ENCODE measurements at places on chromosomes 5 and 9.

DNA sequence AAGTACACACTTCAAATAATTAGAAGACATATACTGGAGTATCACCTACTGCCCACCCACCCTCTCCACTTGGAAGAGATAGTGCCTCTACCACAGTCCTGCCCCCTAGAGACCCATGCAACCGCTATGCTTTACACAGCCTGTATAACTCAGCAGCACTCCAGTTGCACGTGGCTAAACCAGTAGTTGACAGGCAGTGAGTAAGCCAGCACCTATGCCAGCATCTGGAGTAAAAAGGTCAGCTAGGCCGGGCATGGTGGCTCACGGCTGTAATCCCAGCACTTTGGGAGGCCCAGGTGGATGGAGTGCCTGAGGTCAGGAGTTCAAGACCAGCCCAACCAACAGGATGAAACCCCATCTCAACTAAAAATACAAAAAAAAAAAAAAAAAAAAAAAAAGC is 356.4 kb downstream of the NR2F1-AS1 start:
- DNase-seq: no peak

GRCh38 chr9:136881691-136882108 is 4.6 kb upstream of the TRAF2 start:
- peak; percentile 23 for DNase-seq

DNA sequence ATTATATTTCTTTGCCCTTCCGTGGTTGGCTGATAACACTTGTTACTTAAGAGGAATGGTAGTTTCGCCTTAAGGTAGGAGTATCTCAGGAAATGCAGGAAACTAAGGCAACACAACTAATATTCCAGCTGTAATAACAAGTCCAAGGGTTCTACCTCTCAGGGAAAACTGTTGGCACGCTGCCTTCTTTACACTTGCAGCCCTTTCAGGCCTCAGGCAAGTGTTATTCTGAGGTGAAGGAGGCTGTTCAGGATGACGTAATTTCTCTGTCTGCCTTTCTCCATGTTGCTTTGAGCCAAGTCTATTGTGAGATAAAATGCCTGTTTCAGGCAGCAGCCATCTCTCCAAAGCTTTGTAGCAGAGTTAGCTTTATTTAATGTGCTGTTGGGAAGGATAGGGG is 38.0 kb downstream of the VCAN start:
- no peak for DNase-seq

- DNase-seq: peak; percentile 86
These were observed 3.1 kb downstream of the QRFP start for GRCh38 chr9:130893341-130894101.

GRCh38 chr9:129392093-129392541 is 214.1 kb upstream of the IER5L start:
- no peak for DNase-seq

GRCh38 chr5:148965511-148966265 is 97.2 kb downstream of the SH3TC2 start:
- no peak for DNase-seq

GRCh38 chr9:96009690-96010472 is 134.4 kb downstream of the ERCC6L2 start:
- no peak for DNase-seq

DNA sequence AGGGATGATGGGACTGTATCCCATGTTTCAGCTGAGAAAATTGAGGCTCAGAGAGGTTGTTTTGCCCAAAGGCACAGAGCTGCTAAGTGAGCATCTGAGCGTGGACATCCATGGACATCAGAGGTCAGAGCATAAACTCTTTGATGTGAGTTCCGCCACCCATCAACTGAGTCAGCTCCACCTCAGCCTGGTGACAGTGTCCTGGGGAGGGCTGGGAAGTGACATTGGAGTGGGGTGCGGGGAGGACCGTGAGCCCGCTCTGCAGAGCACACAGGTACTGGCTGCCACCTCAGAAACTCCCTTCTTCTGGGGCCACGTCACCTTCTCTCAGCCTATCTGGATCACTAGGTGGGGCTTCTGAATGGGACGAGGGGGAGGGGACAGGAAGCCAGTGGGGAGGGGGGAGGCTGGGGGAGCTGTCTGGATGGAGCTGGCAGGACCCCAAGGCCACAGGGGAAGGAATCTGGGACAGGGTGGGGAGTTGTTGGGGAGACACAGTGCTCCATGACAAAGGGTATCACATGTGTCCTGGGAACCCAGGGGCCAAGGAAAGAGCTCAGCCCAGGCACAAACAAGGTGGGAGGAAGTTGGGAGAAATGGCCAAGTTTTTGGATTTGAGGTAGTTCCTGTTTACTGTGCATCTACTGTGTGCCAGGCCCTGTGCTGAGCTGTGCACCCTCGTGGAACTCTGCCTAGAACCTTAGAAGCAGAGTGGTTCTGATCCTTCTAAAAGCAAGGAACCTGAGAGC is 2.5 kb downstream of the LAMC3 start:
- DNase-seq: no peak

DNA sequence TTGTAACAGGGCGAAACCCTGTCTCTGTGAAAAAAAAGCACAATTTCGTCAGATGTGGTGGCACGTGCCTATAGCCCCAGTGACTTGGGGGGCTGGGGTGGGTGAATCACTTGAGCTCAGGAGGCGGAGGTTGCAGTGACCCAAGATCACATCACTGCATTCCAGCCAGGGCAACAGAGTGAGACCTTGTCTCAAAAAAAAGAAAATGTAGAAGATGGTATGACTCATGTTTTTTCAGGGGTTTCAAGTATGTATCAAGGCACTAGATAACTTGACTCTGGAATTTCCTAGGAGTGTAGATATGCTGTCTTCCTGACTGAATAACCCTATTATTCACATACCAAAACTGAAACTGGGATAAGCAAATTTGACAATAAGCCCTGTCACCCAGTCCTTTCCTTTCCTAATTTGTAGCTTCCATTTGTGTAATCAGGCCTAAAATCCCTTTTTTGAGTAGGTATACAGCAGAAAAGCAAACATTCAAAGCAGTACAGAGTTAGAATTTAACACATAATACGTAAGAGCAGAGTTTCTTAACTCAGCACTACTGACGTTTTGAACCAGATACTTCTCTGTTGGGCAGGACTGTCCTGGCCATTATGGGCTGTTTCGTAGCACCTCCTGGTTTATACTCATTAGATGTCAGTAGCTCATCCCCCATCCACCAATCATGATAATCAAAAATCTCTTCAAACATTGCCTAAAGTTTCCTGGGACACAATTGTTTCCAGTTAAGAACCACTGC is 17.3 kb upstream of the ANKRD18B start:
- no peak for DNase-seq

DNA sequence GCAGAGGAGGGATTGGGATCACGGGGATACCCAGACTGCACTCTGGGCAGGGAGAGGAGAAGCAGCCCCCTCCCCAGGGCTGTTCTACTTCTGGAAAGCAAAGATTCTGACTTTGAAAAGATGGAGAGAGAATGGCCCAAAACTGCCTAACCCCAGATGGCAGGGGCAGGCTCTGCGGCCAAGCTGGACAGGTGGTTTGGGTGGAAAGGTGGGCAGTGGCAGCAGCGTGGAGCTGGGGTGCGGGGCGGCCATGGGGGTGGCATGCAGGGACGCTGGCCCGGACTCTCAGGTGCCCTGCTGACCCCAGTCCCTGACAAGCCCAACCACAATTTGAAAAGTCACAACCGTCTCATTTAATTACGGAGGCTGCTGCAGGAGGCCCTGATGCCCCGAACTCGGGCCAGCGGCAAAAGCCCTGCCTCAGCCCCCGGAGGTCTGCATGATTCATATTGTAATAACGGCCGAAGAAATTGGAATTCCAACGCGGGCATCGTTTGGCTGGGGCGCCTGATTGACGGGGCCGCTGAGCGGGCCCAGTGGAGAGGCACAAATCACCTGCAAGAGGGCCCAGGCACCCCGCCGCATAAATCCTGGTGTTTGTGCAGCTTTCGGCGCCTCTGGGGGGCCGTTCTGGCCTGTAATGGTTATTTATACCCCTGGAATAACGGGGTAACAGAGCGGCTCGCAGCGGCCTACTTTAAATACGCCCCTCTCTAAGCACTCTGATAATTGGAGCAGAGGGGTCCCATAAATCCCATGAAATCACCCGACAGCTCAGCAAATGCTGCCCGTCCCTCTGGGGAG is 41.8 kb upstream of the FCN2 start:
- DNase-seq: no peak

DNA sequence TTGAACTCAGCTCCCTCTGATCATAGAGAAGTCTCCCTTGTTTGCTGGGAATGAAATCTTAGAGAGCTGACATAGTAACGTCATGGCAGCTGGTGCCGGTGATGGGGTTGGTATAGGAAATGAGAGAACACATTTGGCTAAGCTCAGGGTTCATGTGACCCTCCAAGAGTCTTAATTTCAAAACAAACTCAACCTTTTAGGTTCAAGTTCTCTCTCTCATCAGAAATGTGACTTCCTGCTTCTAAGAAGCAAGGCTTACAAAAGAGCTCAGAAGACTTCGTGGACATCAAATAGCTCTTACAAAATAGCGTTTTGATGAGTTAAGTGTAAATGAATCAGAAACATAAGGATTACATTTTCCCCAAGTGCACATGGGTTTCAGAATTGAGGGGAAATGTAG is 97.3 kb downstream of the PAPPA start:
- no peak for DNase-seq

GRCh38 chr5:37771731-37772130 is 68.1 kb downstream of the GDNF start:
- no peak for DNase-seq

- DNase-seq: no peak
These were observed 4.8 kb downstream of the CCNI2 start for GRCh38 chr5:132751971-132752580.

DNA sequence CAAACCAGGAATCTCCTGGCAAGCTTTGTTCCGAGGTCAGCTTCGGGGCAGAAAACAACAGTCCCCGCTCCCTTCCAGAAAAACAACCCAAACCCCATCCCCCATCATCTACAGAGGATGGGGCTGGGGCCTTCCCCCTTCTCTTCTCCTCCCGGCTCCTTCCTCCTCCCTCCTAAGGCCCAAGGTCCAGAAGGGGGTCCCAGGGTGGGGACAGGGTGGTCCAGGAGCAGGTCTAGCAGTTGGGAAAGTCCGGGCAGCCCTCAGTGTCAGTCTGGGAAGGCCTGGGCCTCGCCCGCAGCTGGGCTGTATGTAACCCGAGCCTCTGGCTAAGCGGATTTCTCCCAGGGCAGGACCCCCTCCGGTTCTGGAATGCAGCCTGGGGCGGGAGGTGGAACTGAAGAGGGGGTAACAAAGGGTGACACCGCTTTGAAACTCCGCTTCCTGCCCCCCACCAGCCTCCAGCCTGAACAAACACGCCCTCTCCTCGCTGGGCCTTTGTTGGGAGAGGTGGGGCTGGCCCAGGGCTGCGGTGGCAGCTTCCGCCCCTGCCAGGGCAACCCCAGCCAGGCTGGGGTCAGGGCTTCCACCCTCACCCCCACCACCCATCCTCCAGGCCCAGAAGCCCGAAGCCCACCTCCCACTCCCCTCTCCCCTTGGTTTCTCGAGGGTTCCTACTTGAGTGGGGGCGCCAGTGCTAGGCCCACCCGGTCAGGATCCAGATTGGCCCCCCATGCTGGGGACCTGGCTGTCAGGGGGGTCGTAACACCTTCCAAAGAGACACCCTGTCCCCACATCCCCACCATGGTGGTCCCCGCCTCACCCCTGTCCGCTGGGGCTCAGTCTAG is 63.5 kb downstream of the C9orf50 start:
- no peak for DNase-seq

- DNase-seq: peak; percentile 24
These were observed 363.4 kb downstream of the RAB3C start for GRCh38 chr5:58946230-58946629.

DNA sequence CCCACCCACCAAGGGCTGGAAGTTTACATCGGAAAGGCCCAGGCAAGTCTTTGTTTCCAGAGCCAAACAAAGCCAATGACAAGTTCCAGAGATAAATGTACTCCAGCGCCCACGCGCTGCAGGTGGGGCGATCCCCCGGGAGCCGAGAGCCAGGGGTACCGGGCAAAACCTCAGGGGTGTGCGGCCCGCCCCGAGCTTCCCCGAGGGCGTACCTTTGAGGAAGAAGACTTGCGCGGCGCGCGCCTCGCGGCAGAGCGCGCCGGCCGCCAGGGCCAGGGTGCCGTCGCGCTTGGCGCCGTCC is 671 bp downstream of the DUSP1 start:
- peak; percentile 62 for DNase-seq

- no peak for DNase-seq
These were observed 842 bp upstream of the FEM1C start for GRCh38 chr5:115545351-115545882.

DNA sequence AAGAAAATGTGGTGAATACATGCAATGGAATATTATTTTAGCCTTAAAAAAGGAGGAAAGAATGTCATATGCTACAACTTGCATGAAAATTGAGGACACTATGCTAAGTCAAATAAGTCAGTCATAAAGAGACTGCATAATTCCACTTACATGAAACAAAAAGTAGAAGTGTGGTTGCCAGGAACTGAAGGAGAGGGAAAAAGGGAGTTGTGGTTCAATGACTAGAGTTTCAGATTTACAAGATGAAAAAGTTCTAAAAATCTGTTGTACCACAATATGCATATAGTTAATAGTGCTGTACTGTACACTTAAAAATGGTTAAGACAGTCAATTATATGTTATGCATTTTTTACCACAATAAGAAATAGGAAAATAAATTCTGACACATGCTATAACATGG is 95.4 kb downstream of the SLC44A1 start:
- no peak for DNase-seq

GRCh38 chr5:40518485-40518917 is 161.2 kb upstream of the PTGER4 start:
- no peak for DNase-seq

DNA sequence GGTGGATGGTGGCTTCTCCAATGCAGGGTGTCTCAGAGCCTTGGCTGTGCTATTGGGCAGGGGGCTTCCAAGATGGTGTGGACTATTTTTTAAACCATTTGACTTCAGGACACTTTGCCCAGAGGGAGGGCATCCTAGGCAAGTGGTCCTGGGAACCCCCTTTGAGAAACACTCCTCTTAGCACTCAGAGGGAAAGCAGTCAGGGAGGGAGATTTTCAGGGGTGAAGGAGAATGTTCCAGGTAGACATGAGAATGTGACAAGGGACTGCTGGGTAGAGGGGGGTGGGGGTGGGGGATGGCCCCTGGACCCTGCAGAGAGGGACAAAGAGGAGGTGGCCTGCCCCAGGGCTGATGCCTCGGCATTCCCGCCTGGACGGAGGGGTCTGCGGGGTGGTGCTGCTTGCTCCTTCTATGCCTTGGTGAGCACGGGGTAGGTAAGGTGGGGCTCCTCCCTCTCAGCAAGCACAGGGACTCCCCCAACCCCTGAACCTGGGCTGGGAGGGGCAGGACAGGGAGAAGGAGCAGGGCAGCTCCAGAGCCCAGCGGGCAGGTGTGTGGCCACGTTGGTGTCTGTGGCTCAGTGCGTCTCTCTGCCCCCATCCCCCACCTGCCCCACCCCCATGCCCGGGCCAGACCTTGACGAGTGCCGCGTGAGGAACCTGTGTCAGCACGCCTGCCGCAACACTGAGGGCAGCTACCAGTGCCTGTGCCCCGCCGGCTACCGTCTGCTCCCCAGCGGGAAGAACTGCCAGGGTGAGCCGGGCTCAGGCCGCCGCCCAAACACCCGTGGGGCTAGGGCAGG is 13.8 kb upstream of the ASS1 start:
- DNase-seq: no peak

GRCh38 chr5:120546922-120547321 is 82.8 kb downstream of the PRR16 start:
- DNase-seq: no peak
